Ascending aorta (tissue), 2 donors: ENCODE measurements at places on chromosomes 6 and 20. TPM values are rescaled to one million over a fixed set of nuclear protein-coding genes. Genes with fewer than 3 reads are reported as not detected.

The RAB44 gene
- total RNA-seq = 0.21 TPM

The ZNF831 gene
- 0.53 TPM for total RNA-seq

The TCF21 gene
- total RNA-seq = 0.32 TPM

The CLPSL1 gene
- total RNA-seq = not detected

The SLC13A3 gene
- not detected for total RNA-seq

The NHSL1 gene
- 10.4 TPM for total RNA-seq

The ZNF217 gene
- total RNA-seq = 8.9 TPM

GRCh38 chr20:56181583-56181982, 66.9 kb upstream of the MC3R start:
- DNase-seq = no peak

- DNase-seq = no peak
Observed at GRCh38 chr20:49287555-49288249, 9.8 kb upstream of the ZNFX1 start.

DNA sequence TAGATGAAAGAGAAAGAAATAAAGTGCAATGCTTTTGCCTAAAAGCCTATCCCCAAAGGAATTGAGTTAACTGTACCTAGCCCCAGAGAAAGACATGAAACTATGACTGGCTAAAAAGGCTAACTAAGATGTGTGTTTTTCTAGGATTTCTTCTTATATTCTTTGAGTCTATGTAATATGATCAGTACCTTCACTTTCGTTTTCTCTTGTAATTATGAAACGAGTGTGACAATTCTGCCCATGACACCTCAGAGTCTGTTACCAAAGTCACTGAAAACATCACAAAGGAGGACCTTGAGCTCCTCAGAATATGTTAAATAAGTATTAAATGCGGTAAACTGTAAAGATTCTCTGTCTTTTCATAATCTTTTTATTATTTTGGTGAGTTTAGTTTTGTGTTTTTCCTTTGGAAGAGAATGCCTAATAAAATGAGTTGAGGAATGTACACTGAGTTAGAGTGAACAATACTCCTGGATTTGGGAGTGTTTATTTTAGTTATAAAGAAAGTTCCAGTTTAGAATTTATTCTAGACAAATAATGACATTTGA, 141.3 kb downstream of the FUT9 start:
- DNase-seq = no peak

DNA sequence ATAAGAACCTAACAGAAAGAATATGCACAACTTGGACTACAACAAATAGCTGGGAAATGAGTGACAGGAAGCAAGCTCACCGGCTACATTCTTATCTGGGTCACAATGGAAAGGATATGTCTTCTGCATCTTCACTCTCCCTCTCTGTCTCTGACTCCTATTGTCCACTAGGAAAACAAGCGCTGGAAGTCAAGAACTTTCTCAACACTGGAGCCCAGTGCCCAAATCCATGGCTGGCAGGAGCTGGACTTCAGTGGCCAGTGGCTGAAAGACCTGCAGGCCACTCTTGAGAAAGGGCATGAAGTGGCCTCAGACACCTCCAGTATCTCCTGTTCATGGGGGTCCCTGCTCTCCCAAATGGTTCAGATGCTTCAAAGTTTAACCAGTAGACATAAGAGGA, 62.0 kb downstream of the FAM50B start:
- no peak for DNase-seq

- no peak for DNase-seq
Observed at GRCh38 chr6:137213813-137214212, 5.4 kb downstream of the IFNGR1 start.

- no peak for DNase-seq
Observed at GRCh38 chr6:139335447-139336210, 38.8 kb downstream of the CITED2 start.

GRCh38 chr6:29737707-29738630, 14.7 kb downstream of the HLA-F start:
- no peak for DNase-seq

- DNase-seq = no peak
Observed at GRCh38 chr6:19812512-19813119, 24.6 kb upstream of the ID4 start.

DNA sequence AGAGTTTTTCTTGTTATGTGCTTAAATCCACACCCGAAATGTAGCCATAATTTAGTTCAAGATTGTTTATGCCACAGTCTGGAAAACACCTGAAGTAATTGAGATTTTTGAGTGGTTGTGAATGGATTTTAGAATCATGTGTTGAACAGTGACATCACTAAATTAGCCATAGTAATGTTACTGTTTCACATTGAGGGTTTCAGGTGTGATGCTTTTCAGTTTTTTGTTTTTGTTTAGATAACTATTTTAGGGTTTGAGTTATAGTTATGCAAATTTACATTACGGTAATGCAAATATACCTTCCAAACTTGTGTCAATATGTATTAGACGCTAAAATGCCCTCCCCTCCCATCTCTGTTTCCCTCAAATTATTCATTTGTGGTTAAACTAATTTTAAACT, 22.9 kb downstream of the QKI start:
- no peak for DNase-seq

DNA sequence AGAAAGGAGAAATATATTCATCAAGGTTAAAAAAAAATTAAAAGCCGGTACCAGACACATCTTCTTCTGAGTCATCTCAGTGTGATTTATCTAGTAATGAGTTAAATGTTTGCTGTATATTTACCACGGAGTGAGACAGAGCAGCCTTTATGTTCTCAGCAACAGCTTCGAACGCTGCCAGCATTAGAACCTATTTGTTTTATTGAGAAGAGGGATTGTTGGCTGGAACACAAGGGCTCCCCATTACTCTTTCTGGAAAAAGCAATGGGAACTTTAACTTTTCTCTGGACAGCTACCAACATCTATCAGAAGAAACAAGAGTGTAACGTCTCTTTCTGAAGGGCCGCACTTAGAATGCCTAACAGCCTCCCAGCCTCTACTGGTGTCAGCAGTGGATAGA, 105.3 kb upstream of the TAB2 start:
- DNase-seq = no peak

- DNase-seq = no peak
Observed at GRCh38 chr6:1468126-1468525, 78.8 kb downstream of the FOXF2 start.

DNA sequence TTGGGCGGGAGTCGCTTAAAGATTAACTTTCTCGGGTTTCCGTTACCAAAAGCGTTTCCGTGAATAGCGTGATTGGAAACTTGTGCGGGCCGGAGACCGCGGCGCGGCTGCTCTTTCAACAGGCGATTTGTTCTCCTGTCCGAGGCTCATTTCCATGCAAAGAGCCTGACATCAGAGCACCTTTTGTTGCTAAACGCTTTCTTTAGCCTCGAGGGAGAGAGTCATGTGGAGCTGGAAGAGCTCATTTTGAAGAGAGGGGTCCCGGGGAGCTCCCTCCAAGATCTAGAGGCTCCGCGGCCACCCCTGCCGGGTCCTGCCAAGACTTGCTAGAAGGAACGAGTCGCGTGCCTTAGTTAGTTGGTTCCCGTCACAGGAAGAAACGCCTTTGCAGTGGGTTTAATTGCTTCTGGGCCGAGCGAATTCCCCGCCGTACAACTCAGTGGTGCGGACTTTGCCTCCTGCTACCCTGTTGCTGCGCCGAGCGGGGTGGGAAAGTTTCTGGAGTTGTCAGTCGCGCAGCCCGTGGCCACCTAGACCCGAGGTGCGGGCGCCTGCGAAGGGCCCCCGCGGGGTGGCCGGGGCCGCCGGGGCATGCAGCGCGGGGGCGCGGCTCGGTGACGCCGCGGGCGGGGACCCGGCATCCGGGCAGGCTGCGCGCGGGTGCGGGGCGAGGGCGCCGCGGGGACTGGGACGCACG, at the start of gene SASH1:
Gene SASH1, plus strand, starts transcription at position 489 of the 697 bp plus-strand sequence. CDS start 230 bp downstream, outside the sequence.
- peak; percentile 82 for DNase-seq

DNA sequence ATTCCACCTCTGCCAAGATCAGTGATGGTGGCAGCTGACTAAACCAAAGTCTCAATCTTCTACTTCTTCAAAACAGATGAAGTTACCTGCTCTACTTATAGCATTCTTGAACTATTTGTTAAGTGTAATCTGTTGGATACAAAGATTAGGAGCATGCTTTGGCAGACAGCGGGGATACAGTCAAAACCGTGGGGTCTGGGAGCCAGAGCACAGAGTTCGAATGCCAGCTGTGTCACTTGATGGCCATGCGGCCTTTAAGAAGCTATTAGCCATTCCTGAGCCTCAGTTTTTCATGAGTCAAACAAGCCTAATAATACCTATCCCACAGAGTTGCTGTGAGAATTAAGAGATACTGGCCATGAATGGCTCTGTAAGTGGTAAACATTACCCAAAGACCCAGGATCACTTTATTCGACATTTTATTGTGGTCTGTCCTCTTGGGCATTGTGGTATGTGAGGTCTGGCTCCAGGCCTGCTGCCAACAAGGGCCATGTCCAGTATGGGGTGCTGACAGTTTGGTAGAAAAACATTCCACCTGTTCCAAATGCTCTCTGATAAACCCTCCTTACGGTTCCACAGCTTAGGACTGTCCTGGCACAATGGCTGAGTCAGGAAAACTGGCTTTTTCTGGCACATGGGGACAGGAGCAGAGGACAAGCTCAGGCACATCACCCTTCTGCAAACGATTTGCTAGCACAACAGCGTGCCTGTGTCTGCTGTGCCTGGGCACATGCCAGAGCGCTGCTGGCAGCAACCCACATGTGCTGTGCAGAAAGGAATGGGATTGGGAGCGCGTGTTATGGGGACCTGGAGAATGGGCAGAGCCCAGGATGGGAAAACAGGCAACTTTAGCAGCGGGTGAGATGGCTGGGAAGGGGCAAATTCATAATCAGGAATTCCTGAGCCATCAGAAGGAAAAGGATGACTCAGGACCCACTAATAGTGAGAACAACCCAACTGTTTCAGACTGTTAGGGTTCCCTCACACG, 15.7 kb upstream of the FAM83C start:
- peak; percentile 84 for DNase-seq

- DNase-seq = no peak
Observed at GRCh38 chr6:104537180-104537579, 322.5 kb downstream of the HACE1 start.

DNA sequence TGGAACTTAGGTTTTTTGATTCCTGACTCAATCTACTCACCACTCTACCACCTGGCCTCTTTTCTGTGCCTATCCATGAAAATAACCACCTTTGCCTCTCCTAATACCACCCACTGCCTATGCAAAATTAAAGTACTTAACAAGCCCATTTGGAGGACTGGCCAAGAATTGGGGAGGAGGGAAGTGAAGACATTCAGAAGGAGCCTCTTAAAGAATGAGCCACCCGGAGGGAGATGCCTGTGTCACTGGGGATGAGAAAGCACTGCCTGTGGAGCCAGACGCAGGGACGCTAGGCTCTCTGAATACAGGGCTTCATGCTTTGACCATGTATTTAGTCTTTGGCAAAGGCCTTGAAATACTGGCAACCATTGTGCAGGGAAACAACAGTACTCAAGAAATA, 40.0 kb upstream of the MRPS10 start:
- DNase-seq = no peak

DNA sequence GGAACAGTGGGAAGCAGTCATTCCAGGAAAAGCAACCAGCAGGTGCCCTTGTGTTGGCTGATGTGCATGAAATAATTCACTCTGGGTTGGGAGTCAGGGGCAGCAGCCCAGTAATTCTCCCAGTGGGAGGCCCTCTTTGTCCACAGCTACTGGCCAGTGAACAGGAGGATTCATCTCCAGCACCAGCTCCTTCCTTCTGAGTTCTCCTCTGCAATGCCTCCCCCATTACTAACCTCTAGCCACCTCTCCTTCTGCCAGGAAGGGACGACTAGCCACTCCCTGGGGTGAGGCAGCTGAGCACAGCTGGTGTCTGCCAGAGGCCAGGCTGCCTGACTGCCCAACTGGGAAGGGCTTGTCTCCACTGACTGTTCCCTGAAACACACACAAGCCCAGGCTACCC, 12.5 kb upstream of the R3HDML start:
- DNase-seq = no peak

DNA sequence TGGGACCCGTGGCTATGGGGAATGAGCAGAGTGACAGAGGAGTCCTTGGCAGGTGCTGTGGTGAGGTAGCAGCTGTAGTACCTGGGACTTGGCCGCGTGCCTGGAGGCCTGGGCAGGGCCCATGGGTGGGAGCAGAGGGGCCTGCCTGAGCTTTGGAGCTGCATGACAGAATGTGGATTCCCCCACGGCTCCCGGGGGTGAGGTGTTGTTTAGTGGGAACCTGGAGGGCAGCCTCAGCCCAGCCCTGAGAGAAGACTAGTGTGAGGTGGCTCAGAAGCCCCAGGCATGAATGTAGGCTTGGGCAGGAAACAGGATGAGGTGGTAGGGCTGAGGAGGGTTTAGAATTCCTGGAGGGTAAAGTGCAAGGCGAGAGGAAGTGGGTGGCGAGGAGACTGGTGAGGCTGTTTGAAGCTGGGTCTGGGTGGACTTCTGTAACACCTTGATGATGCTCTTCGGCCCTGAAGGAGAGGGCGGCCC, 86.5 kb upstream of the SCP2D1 start:
- DNase-seq = no peak

DNA sequence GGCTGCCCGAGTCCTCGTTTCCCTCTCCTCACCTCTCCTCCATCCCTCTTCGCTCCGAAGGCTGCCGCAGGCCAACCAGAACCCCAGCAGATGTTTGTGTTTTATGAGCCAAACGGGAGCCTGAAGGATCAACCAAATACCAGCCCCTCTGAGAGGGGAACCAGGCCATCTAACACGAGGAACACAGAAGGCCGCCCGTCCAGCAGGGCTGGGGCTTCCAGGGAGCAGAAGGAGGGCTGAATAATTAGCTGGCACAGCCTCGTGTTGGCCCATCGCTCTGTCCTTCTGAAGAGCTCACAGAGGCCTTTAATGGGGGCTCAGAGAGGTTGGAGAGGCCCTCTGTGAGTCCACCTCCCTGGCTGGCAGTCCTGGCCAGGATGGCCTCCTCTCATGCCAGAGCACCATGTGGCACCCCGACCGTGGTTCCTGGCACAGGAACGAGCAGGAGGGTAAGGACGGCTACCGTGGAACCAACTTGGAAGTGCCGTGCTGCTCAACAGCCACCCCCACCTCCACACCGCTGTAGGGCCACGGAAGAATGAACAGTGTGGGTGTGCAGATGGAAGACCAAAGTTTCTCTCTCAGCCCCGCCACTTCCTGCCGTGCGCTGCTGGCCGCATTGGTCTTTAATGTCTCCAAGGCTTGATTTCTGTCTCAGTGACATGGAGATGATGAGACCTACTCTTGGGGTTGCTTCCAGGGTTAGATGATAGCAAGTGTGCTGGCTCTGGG, 155.2 kb downstream of the SCML4 start:
- no peak for DNase-seq

- DNase-seq = no peak
Observed at GRCh38 chr6:112199001-112199403, 55.4 kb downstream of the LAMA4 start.
